ENCODE measurements at places on chromosomes 6 and 20.

DNA sequence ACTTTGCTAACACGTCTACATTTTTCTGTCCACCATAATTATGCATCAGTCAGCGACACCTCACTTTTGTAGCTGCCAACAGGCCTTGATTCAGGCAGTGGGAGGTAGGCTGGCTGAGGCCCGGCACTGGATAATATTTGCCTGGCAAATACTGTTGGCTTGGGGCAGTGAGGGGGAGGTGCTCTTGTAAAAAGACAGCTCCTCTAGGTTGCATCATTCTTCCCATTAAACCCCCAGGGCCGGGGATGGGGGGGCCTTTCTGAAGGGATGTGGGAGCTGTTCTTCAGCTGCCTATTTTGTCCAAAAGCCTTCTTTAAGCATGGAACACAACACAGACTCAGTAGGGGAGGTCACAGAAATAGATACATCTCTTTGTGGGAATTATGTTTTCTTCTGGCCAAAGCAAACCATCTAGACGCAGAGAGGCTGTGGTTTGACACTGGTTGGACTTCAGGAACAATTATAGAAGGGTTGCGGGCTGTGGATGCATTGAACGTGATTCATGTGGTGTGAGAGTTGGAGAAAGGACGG is 338.3 kb upstream of the NT5E start:
- DNase-seq = no peak

- no peak for DNase-seq
Observed at GRCh38 chr6:43970068-43970912, 157.0 kb downstream of the MRPL14 start.

- DNase-seq = no peak
Observed at GRCh38 chr6:5814901-5815300, 191.8 kb downstream of the NRN1 start.

- no peak for DNase-seq
Observed at GRCh38 chr6:9437836-9438235, 977.0 kb downstream of the TFAP2A start.

DNA sequence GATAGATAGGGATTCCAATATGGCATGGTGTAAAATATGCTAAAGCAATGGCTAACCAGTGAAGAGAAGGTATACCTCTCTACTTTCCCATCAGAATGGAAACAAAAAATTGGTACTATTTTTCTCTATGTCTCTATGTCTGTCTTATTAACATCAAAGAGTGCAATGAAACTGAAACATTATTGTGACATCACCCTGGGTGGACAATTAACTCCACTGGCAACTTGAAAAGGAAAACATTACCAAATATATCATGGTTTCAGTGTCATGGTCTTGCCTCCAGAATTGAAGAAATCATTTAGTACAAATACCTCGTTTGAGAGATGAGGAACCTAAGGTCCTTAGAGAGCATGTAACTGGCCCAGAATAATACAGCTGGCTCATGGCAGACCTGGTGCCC is 1132.5 kb upstream of the MAP3K7 start:
- DNase-seq = no peak

DNA sequence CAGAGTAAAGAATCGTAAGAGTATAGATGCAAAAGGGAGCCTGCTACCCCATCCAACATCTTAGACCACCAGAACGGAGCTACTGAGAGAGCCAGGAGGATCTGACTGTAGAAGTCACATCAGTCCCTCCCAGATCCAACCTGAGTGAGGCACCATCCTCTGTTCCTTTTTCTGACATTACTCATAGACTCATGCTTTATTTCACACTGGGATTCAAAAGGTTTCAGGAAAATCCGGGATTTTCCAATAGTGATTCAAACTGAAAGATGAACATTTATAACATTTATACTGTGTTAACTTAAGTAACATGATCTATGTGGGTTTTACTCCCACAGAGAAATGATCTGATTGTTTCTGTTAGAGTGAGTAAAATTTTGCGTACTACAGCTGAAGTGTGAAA is 868.6 kb upstream of the GJE1 start:
- no peak for DNase-seq

DNA sequence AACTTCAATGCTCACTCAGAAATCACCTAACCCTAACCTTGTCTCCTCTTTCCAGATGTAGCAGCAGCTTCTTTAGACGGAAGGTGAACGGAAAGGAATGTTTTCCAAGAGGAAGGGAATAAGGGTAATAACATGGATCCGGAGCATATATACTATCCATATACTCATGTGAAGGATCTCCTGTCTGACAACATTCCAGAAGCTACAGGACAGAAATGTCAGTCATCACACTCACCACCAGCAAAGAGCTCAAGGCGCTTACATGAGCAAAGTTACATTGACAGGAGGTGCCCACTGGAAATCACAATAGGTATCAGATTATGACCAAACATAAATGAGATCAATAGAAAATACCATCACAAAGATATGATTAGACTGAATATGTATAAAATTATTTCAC is 122.1 kb upstream of the CCDC28A start:
- no peak for DNase-seq

- no peak for DNase-seq
Observed at GRCh38 chr20:12577213-12577612, 431.6 kb upstream of the SPTLC3 start.

GRCh38 chr20:51577432-51578144 is 35.1 kb upstream of the NFATC2 start:
- DNase-seq = no peak

GRCh38 chr20:62292108-62292507 is 10.7 kb upstream of the ADRM1 start:
- no peak for DNase-seq

DNA sequence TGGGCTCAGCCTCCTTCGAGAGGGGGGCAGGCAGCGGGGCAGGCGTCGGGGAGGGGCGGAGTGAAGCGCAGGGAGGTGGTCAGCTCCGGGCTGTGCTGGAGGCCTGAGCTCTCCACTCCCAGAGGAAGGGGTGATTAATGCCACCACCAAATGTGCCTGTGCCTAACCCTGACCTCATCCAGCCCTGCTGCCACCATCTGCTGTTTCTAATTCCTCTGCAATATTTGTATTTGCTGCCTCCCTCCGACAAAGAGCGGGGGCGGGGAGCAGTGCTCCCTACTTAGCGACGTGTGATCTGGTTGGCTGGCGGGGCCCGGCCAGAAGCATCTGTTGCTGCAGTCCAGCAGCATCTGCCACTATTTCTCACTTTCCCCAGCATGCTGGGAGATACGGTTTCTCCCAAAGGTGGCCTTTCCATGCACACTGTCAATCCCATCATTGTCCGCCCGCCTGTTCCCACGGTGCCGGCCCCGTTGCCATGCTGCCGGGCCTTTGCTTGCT is 47.0 kb downstream of the DLL1 start:
- DNase-seq = no peak

DNA sequence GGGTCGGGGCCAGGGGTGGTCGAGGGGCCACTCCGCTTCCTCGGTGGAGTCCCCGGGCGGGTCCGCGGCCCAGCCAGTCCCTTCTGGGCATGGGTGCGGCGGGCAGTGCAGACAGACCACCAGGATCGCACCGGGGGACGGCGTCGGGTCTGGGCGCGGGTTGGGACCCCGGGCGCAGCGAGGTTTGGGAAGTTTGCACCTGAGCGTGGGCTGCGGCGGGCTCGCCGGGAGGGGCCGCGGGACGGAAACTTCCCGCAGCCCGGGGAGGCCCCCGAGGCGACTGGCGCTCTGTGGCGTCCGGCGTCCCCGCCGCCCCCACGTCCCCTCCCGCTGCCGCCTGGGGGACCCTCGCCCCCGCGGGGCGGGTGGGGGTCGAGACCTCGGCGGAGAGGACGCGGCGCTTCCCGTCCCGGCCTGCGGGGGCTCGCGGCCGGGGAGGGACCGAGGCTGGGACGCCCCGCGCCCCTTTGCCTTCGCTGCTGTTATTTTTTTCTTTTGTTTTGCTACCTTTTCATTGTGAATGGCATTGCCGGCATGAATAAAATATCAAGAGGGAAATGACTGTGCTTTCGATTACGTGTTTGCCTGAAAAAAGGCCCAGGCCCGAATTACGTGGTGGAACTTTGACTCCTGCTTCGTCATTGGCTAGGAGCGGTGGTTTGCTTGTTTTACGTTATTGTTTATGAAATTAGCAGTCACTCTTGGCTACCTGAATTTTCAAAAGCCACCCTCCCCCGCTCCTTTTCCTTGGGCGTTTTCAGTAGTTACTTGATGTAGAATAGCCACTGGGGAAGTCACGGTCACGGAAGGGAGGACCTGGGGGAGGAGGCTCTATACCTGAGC is 703 bp downstream of the SNX9 start:
- no peak for DNase-seq

DNA sequence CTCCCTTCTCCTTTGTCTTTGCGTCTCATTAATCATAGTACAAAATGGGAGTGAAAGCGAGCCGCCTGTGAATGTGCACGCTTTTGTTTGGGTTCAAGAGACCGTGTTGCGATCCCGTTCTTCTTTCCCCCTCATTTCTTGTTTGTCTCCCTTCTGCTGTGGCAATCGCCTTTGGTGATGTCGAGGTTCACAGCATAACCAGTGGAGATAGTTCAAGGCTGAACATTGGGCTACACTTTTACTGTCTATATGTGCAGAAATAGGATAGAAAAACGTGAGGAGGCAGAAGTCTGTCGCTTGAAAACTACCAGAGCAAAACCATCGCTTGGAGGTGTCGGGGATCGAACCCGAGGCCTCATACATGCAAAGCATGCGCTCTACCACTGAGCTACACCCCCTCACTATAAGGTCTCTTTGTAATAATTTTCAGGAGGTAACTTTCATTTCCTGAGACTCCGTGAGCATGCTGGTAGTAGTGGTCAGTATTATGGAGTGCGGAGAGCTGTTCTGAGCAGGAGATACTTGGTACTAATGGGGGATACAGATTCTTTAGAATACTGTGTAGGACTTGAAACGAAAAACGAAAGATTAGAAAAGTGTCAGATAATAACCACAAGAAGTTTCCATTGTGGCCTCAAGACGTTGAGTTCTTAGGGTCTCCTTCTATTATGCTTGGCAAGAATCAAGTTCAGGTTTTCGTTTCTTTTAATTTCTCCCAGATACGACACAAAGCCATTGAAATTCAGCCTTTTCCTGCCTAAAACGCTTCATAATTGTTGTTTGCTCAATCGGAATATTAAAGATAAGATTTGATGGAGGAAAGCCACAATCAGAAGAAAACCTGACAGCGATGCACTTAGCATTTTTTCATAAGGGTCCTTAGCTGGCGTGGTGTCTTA is 106.6 kb downstream of the TRIM27 start:
- no peak for DNase-seq

DNA sequence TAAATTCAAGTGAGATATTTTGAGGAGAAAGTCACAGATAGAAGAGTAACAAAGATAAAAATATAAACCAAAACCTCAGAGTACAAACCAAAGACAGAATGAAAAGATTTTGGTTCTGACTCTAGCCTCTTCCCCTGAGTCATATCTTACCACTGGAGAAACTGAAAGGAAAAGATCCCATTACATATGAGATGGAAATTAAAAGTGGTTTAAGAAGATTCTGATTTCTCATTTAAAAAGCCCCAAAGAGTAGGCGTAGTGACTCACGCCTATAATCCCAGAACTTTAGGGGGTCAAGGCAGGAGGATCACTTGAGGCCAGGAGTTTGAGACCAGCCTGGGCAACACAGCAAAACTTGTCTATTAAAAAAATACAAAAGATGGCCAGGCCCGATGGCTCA is 30.6 kb downstream of the SPINT4 start:
- no peak for DNase-seq

Data from cortex of kidney (tissue), 1 donor.